Hepatocyte (in vitro differentiated cells): ENCODE measurements at places on chromosomes 11 and 22. TPM values are rescaled to one million over a fixed set of nuclear protein-coding genes. Genes with fewer than 3 reads are reported as not detected.

NCF4 gene
- total RNA-seq, result 0.37 and 1.5 TPM in 2 replicates

LBHD1 gene
- total RNA-seq, result 5.4 and 11.2 TPM in 2 replicates

GLB1L3 gene
- 0.17 TPM in 1 of 2 replicates, not detected in the other for total RNA-seq

MED15 gene
- total RNA-seq, result 19.7 and 31.5 TPM in 2 replicates

MYRF gene
- total RNA-seq, result 42.2 and 57.3 TPM in 2 replicates

ZNF215 gene
- 3.3 and 3.6 TPM in 2 replicates for total RNA-seq

NNMT gene
- 115 and 150 TPM in 2 replicates for total RNA-seq
